Progenitor cell of endocrine pancreas (in vitro differentiated cells): ENCODE measurements at places on chromosomes 7 and 10.

DNA sequence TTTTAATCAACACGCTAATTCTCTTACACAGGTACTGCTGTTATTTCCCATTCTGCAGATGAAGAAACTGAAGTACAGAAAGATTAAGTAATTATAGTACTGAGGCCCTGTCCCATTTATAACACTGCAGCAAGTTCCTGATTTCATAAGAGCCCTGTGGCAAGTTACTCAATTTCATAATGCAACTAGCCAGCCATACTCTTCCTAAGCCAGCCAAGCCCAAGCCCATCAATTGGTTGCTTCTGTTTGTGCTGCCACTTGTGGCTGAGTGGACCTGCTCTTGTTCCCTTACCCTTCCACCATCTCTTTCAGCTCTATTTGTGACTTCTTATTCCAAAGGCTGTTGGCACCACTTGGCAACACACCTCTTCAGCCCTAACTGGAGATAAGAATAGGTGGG lies 19.7 kb upstream of the PRPF18 start:
- no peak for DNase-seq

DNA sequence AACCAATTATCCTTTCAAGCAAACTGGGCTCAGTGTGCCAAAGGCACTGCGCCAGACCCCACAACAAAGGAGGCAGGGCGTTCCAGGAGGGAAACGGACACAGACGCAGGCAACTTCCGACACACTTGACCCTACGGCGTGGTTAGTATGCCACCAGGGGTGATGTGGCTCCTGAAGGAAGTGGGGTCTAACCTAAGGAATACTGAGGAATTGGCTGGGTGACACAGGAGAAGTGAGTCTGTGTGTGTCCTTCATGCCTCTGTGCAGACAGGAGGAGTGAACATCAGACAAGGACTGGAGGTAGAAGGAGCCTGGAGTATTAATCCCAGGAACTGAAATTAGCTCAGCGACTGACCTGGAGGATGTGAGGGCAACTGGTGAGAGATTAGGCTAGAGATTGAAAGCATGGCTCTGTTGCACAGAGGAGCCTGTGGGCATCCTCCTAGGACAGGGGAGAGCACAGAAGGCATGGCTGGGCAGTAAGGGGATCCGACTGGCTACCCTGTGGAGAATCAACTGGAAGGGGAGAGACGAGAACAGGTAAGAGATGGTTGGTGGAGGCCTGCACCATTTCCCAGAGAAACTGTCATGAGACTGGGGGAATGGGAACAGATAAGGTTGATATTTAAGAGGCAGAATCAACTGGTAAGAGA lies 27.8 kb downstream of the GSDME start:
- no peak for DNase-seq

DNA sequence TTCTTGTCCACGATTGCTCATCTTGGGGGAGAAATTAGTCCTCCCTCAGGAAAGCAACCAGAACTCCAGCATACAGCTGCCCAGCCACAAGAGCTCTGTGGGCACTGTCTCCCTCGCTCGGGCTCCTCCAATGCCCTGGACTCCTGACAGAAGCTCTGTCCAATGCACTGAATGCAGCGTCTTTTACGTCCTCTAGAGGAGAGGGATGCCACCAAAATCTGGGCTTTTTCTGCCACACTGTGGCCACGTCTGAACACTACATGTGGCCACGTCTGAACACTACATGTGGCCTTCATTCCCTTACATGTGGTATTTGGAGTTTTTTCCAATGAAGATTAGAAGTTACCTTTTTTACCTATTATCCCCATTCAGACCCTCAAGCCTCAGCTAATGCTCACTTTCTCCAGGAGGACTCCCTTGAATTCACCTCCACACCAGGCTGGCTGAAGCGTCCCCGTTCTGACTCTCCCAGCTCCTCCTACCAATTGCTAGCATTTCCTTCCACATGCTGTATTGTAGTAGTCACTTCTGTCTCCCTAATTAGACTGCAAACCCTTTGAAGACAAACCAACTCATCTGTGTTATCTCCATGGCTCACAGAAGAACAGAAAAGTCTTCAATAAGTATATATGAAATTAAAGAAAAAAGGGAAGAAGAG lies 134.3 kb upstream of the PDE1C start:
- DNase-seq: peak; percentile 54

DNA sequence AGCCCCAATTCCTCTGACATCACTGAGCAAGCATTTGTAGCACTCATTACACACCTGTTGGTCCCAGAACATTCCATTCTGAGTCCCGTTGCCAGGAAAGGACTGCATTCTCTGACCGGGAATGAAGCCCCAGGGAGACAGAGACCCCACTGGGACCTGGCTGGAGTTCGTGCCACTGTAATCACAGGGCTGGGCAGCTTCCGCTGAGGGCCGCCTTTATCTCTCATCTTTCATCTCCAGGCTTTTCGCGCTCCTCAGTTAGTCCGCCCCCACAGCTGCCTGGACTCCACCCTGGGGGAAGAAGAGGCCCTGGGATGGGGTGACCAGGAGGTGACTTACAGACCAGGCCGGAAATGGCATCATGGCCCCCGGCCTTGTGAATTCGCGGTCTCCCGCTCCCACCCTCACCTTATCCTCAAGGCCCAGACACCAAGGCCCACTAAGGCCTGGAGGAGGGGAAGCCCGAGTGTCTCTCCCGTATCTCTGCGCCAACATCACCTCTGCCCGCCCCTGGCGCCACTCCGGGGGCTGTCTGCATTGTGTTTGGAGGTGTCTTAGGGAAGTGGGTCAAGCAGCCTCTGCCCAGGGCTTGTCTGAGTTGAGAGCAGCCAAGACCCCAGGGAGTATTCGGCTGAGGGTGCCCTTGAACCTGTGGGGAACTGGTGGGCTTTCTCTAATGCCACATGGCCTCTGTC lies 75.4 kb downstream of the PROSER2 start:
- no peak for DNase-seq

DNA sequence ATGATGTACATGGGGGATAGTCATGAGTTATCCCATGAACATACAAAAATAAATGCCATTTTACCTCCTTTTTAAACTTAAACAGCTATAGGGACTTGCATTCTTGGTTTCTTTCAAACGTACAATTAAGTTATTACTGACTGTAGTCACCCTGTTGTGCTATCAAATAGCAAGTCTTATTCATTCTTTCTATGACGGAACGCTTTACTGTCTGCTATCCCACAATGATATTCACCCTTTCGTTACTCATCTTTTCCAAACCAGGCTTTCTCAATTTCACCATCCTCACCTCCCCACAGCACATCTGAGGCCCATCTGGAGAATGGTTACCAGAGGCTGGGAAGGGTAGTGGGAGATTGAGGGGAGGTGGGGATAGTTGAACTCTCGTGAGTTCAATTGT lies 218.8 kb downstream of the PHF14 start:
- no peak for DNase-seq

DNA sequence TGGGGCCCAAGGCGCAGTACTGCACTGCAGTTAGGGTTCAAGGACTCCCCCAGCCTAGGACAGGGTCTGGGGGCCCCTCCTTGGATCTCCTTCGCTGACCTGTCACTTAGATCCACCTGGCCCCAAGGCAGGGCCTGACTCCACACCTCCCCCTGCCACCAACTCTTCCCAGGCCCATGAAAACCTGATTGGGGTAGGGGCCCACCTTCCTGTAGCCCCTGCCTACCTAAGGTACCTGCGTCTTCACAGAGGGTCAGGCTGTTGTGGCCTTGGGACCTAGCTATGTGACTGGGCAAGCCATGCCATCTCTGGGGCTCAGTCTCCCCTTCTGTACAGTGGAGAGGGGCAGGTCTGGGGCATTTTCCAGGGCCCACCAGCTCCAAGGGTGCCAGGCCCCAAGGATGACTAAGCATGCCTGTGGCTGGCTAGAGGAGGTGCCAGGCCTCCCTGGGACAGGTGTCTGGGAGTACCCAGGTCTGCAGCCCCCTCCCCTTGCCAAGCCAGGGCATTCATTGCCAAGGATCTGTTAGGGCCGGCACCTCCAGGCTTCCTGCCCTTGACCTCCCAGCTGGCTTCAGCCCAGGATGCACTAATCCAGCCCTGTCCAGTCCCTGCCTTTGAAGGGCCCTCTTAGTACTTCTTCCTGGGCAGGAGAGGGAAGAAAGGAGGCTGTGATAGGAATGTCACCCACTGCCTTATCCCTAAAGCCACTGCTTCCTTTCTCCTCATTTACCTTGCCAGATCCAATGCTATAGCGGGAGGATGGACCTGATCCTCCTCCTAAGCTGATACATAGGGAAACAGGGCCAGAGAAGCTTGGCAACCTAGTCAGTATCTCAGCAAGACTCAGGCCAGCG lies 1.3 kb downstream of the LIMK1 start:
- no peak for DNase-seq

GRCh38 chr10:124721330-124722045 lies 22.7 kb downstream of the FAM53B start:
- no peak for DNase-seq

- DNase-seq: no peak
Measured at GRCh38 chr10:73044378-73045285, 52.0 kb downstream of the P4HA1 start.

DNA sequence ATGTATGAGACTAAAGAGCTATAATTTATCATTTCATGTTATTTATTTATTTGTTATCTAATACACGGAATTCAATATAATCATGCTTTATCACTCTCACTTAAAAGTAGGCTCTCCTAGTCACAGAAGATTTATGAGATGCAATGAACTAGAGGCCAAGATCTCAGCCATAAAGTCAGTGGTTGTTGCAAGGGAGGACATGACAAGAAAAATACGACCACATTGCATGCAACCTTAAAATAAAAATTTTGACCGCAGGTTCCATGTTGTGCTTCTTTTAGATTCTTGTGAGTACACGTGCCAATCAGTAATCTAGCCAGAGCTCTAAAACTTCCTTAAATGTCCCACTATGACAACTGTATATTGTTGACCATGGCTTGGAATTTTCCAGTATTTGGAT lies 75.9 kb upstream of the SP8 start:
- DNase-seq: no peak

- DNase-seq: no peak
Measured at GRCh38 chr7:118755067-118755625, 530.6 kb downstream of the ANKRD7 start.

- no peak for DNase-seq
Measured at GRCh38 chr7:128687131-128687530, 15.0 kb downstream of the GARIN1A start.

DNA sequence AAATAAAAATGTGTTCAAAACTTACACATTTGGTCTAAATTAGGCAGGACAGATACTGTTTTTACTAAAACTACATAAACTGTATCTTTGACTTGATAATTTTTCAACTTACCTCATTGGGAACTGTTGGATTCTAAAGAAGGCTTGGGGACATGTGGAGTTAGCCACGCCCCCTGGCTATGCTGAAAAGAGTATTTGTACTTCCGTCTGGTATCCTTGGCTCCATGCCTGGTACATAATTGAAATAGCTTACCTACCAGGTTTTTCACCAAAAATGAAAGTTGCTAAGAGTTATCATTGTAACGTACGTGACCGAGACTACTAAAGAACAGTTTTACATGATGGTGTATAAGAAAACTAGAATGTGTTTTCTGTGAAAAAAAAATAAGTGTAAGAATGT lies 604.8 kb upstream of the IGFBP3 start:
- DNase-seq: no peak

- no peak for DNase-seq
Measured at GRCh38 chr10:82796510-82796909, 921.5 kb downstream of the NRG3 start.

- DNase-seq: no peak
Measured at GRCh38 chr7:30222515-30223215, 61.7 kb upstream of the ZNRF2 start.

- DNase-seq: no peak
Measured at GRCh38 chr7:74221713-74222112, 11.9 kb downstream of the LAT2 start.

- no peak for DNase-seq
Measured at GRCh38 chr10:1367938-1368841, 312.0 kb downstream of the WDR37 start.

- DNase-seq: no peak
Measured at GRCh38 chr7:36308031-36308430, 81.6 kb upstream of the ANLN start.

DNA sequence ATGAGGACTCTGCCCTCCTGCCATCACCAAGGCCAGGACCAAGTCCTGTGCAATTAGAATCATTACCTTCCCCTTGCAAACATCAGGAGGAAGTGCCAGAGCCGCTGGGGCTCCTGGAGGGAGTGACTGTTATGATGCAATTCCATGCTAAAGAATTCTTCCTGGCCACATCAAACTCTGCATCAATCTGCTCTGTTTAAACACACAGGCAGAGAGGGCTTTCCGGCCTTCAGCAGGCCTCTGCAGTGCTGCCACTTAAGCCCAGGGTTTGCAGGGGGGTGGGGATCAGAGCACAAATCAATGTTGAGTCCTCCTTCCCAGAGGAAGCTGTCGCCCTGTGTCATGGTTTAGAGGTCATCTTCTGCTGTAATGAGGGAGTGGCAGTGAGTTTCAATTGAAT lies 58.1 kb downstream of the CTBP2 start:
- DNase-seq: no peak

DNA sequence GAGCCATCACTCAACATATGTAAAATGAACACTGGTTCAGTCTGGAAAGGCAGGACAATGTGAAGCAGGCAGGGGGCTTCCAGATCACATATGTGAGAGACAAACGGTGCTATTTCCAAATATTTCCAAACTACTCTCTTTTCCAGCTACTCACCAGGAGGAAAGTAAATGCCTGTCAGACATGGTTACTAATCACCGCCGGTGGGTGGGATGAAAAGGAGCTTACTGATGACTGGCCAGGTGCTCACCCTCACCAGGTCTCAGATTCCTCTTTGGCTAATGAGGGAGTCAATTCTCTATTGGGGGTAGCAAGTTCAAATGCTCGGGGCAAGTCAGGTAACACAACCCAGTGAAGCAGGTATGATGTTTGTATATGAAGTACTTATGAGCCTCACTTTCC lies 9.7 kb upstream of the MSMB start:
- DNase-seq: no peak

DNA sequence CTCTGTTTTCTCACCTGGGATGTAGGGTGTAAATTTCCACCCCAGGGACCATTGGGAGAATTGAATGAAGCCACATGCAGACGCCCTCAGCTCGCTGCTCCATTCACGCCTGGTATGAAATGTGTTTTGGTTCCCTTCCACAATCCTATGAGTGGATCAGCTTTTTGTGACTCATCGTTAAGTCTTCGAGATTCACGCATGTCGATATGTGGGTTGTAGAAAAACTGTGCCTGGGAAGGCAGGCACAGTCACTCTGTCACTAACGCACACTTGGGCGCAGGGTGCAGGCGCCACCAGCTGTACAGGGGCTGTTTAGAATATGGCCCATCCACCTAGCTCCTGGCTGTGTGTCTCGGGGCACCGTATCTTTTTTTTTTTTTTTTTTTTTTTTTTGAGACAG lies 64.2 kb upstream of the SH2B2 start:
- DNase-seq: no peak

DNA sequence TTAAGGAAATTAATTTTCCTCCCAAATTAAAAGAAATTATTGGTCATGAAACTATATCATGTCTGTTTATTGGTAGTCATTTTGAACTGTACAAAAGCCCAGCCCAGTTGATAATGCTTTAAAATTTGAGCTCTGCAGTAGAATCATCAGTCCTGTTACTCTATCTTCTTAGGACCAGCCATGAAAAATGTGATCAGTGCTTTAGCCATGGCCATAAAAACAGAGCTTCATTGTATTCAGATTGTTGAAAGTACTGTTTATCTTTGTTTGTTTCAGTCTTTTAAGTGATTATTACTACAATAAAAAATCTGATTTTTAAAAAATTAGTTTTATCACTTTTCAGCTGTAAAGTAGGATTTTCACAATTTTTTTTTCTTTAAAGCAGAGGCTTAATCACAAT lies 13.7 kb upstream of the TFAM start:
- DNase-seq: no peak

- DNase-seq: no peak
Measured at GRCh38 chr10:7956508-7956907, 98.0 kb upstream of the GATA3 start.
